ENCODE measurements at places on chromosomes 7 and 10. TPM values are rescaled to one million over a fixed set of nuclear protein-coding genes. Genes with fewer than 3 reads are reported as not detected.

Gene EPHB4
- 61.7 TPM for total RNA-seq

Gene GRM3
- total RNA-seq = not detected

GRCh38 chr10:97355571-97355975 lies 21.0 kb upstream of the FRAT2 start:
- H3K4me1 ChIP-seq = 0 out of 2 replicates have a peak, but pooled peaks cover 4% of the 10 kb centered on the region
- no peak overlapping the region for H3K4me3 ChIP-seq
- no peak overlapping the region for H3K27ac ChIP-seq
- DNase-seq = no peak
- H3K27me3 ChIP-seq = no peaks in the 10 kb centered on the region
- H3K36me3 ChIP-seq = peaks cover 33% of the 10 kb centered on the region

DNA sequence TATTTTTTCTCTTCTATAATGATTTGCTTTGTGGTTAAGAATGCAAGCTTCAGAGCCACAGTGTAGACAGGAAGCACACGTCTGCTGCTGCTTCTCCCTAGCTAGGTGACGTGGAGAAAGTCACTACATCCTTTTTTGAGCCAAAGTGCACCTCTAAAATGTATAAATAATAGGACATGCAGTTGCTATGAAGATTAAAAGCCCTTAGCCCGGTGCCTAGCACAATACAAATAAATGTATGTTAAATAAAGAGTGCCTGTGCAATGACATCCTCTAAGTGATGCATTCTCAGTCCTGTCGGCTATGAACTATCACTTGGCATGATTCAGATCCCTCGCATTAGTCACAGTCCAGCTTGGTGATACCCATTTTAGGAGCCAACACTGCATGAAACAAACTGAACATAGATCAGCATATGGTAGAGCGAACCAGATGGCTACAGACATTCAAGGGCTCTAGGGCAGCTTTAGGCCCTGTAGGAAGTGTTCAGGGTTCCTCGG lies 4.8 kb upstream of the TRDMT1 start:
- peak; percentile 93 for DNase-seq
- H3K27me3 ChIP-seq = no peaks in the 10 kb centered on the region
- peak overlapping the region; percentile 95 for H3K27ac ChIP-seq
- peak overlapping the region; percentile 23 for H3K4me3 ChIP-seq
- H3K4me1 ChIP-seq = peaks cover 42% of the 10 kb centered on the region
- no peaks in the 10 kb centered on the region for H3K36me3 ChIP-seq

DNA sequence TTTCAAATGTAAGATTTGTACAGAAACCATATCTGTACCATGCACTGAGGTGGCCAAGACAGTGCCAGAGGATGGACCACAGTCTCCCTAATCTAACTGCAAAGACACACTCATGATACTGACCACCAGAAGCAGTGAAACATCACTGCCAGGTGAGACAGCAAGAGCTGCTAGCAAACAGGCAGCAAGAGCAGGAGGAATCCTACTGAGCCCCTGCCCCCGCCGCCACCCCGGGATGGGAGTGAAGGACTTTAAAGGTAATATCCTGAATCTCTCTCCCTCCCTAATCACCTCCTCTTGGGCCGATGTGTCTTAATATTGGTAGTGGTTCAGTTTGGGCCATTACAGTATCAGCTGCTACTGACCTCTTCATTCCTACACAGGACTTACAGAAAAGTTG lies 144.3 kb downstream of the XPNPEP1 start:
- H3K27ac ChIP-seq = no peak overlapping the region
- no peak overlapping the region for H3K4me3 ChIP-seq
- H3K27me3 ChIP-seq = no peaks in the 10 kb centered on the region
- no peak for DNase-seq
- H3K4me1 ChIP-seq = 0 out of 2 replicates have a peak, but pooled peaks cover 2% of the 10 kb centered on the region

- H3K4me1 ChIP-seq = no peaks in the 10 kb centered on the region
- no peak overlapping the region for H3K4me3 ChIP-seq
- no peak overlapping the region for H3K27ac ChIP-seq
- no peaks in the 10 kb centered on the region for H3K36me3 ChIP-seq
- DNase-seq = no peak
Measured at GRCh38 chr7:40876601-40877000, 741.8 kb downstream of the SUGCT start.
